Fibroblast of the aortic adventitia (primary cell): ENCODE measurements at places on chromosomes 7 and 10. TPM values are rescaled to one million over a fixed set of nuclear protein-coding genes. Genes with fewer than 3 reads are reported as not detected.

DNA sequence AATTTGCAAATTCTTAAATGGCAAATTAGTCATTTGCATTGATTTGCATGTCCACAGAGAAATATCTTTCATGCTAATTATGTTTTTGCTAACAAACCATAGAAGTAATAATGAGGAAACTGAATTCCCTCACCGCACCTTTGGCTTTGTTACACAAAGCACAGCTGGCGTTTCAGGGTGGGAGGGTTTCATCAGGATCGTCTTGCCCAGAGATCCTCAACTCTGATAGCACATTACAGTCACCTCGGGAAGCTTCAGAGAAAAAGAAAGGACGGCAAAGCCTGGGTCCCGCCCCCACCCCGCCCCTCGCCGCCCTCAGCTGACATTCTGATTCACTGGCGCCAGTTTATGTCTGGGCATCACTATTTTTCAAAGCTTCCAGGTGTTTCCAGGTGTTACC, 119.4 kb downstream of the PTPRN2 start:
- no peak for DNase-seq

GRCh38 chr10:14247377-14248116, 83.2 kb downstream of the FRMD4A start:
- peak; percentile 17 for DNase-seq

DNA sequence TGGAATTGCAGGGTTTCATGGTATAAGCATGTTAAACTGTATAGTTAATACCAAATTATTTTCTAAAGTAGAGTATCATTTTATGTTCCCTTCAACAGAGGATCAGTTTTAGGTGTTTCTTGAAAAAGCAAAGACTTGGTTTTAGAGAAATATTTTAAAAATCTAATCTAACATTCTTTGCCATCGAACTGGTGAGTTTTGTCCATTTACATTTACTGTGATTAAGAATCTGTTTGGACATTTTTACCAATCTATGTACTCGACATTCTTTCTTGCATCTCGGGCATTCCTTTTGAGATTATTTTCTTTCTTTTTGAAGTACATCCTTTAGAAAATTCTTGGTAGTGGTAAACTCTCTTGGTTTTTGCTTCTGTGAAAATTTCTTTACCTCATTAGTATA, 114.7 kb upstream of the FAM133B start:
- DNase-seq = no peak

DNA sequence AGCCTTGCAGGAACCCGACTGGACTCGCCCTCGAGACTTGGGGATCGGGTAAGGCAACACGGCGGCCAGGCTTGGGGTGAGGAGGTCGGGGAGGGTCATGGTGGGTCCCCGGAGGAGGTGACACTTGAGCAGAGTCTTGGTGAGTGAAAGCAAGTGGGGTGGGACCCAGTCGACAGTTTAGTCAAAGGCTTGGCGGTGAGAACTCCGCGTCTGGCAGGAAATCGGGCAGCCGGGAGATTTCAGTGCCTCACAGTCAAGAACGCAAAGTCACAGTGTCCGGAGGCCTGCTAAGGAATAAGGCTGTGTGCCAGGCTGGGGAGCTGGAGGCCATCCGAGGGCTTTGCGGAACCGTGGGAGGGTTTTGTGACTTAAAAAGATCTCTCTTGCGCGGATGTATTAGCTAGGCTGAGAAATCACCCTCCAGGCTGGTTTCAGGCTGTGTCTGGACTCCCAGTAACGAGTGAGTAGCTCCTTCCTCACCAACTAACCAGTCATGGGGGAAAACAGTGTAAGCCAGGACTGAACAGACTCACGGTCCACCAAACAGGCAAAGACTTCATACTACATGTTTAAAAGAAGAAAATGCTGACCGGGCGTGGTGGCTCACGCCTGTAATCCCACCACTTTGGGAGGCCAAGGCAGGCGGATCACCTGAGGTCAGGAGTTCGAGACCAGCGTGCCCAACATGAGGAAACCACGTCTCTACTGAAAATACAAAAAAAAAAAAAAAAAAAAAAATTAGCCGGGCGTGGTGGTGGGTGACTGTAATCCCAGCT, 613 bp downstream of the AP5Z1 start:
- peak; percentile 62 for DNase-seq

DNA sequence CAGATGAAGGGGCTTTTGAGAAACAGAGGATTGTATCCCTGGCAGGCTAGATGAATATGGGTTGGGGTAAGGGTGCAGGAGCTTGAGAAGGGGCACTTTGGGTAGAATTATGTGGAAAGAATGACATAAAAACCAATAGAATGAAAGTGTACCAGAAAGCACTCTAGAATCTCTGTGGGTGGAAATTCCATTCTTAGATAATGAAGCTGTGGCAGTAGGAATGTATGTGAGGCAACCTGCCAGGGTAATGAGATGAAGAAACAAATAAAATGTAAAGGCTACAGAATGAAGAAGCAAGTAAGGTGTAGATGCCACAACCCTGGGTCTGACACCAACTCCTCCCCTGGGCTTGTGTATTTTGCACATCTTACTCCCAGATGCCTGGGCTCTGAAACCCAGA, 16.8 kb downstream of the NOBOX start:
- peak; percentile 72 for DNase-seq

DNA sequence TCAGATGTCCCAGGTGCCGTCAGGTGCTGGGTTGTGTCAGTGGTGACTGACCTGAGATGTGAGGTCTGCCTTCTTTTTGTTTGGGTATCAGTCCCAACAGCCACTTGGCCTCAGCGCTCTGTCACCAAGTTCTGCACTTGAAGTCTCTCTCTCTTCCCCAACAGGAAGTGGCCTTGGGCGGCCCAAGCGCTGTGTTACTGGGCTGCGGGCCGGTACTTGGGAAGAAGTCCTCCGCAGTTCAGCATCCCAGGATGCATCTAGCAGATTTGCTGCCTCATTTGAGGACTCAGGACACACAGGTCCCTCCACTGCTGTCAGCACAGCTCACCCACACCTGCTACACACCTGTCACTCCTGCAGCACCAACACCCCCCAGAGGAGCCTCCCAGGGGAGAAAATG, 40.1 kb downstream of the LYZL2 start:
- no peak for DNase-seq

RARRES2 gene
- 1.4 and 76.1 TPM in 2 replicates for total RNA-seq

DNA sequence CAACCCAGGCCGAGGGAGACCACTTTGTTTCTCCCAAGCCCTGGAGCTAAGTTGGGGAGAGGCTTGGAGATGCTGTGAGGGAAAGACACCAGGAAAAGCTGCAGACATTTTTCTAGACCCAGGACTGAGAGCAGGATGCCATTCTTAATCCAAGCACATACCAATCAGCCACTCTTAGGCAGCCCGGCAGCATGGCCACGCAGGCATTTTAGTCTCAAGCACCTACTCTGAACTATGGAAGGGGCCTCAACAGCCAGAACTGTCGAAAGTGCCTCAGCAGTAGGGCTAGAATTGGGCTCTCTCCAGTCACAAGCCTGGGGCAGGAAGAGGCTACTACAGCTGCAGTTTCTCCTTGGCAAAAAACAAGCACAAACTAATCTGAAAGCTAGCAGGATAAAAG, 57.8 kb downstream of the GCC1 start:
- DNase-seq = no peak

RGR gene
- not detected in 2 replicates for total RNA-seq

DNA sequence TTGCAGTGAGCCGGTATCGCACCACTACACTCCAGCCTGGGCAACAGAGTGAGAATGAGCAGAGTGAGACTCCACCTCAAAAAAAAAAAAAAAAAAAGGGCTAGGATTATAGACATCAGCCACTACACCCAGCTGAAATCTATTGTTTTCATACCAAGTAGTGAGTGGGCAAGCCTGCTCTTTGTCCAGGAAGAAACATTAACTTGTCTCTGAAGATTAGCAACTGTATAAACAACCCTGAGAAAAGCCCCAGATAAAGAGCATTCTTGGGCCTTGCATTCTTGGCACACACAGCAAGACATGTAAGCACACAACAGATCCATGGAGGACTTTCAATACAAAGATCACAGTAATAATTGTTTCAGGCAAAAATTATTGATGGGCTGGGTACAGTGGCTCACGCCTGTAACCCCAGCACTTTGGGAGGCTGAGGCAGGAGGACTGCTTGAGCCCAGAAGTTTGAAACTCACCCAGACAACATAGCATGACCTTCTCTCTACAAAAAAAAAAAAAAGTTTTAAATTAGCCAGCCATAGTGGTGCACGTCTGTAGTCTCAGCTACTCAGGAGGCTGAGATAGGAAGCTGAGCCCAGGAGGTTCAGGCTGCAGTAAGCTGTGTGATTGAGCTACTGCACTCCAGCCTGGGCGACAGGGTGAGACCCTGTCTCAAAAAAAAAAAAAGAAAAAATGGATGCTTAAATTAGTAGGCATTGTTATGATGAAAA, 4.4 kb downstream of the PSPH start:
- peak; percentile 98 for DNase-seq

NSUN5 gene
- 16.7 and 20.2 TPM in 2 replicates for total RNA-seq

GRCh38 chr7:121689749-121690148, 183.2 kb upstream of the PTPRZ1 start:
- DNase-seq = peak; percentile 1

UNCX gene
- total RNA-seq = not detected in 2 replicates

TUBAL3 gene
- total RNA-seq = not detected in 2 replicates

IL6 gene
- 3.8 and 10.2 TPM in 2 replicates for total RNA-seq
